Osteoblast (primary cell): ENCODE measurements at places on chromosomes 3 and 15. TPM values are rescaled to one million over a fixed set of nuclear protein-coding genes. Genes with fewer than 3 reads are reported as not detected.

The SAXO2 gene
- total RNA-seq: 1.1 and 6.2 TPM in 2 replicates

The XYLB gene
- total RNA-seq: 10.1 and 12.4 TPM in 2 replicates

The CACNA2D3 gene
- under 0.01 and 0.36 TPM in 2 replicates for total RNA-seq

The PLA2G4D gene
- not detected in 2 replicates for total RNA-seq

- no peak for DNase-seq
Measured at GRCh38 chr3:175554801-175555200, 695.7 kb downstream of the NAALADL2 start.

DNA sequence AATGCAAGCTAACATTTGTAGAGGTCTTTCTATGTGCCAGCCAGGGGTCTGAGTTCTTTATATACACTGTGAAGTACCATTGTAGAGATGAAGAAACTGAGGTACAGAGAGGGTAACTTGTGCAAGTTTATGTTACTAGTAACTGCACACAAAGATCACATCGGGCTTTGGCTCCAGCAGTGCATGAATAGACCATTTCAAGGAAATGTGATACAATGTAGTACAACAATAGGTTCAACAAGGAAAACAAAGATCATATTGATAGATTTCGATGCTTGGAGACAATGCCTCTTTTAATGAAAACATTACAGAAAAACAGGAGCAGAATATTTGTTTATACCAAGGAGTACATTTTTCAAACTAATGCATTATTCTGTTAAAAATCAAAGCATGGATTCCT lies 115.3 kb downstream of the POLR2M start:
- no peak for DNase-seq

- no peak for DNase-seq
Measured at GRCh38 chr3:146172586-146172985, 11.6 kb upstream of the PLOD2 start.

DNA sequence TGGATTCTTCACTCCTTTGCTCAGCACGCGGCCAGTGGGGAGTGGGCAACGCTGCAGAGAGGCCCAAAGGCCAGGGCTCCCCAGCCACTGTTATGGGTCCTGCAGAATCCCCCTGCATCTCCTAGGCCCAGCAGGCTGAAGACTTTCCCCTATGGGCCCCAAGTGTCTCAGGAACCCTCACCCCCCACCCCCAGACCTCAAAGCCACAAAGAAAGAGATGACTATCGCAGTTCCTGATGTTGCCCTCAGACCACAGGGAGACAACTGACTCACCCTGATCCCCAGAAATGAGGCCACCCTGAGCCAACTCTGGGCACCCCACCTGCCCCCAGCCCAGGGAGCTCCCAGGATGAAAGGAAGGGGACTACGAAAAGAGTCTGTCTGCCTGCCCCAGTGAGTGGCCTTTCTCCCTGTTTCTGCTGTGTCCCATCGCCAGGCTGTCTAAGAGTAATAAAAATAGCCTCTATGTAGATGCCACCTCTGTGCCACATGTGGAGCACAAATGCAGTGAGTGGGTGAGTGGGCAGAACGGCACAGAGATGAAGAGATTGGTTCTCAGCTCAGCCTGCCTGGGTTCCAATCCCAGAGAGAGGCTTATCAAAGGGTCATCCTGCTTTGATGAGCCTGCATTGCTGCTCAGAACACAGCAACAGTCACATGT lies 283.0 kb downstream of the UACA start:
- no peak for DNase-seq

- no peak for DNase-seq
Measured at GRCh38 chr3:9748031-9748430, 1.7 kb upstream of the OGG1 start.

- DNase-seq: peak; percentile 86
Measured at GRCh38 chr3:172065967-172066762, 26.8 kb downstream of the FNDC3B start.

- DNase-seq: no peak
Measured at GRCh38 chr3:22450786-22451400, 699.9 kb upstream of the ZNF385D start.

DNA sequence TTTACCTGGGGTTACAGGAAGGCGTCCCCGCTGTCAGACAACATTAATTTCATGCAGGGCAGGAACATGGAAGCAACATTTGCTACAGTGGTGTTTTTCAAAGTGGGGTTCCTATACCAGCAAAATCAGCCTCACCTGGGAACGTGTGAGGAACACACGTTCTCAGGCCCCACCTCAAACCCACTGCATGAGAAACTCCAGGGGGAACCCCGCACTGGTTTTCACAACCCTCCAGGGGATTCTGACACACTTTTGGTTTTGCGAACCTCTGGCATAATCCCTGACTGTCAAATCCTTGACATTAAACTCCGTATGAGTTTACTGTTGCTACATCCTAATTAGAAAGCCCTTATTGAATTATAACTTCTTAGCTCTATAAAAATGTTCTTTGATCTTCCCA lies 127.7 kb downstream of the LRRK1 start:
- DNase-seq: peak; percentile 55

GRCh38 chr15:50697109-50697797 lies 10.7 kb upstream of the TRPM7 start:
- DNase-seq: no peak
